ENCODE measurements at places on chromosomes 7 and 10. TPM values are rescaled to one million over a fixed set of nuclear protein-coding genes. Genes with fewer than 3 reads are reported as not detected.

DNA sequence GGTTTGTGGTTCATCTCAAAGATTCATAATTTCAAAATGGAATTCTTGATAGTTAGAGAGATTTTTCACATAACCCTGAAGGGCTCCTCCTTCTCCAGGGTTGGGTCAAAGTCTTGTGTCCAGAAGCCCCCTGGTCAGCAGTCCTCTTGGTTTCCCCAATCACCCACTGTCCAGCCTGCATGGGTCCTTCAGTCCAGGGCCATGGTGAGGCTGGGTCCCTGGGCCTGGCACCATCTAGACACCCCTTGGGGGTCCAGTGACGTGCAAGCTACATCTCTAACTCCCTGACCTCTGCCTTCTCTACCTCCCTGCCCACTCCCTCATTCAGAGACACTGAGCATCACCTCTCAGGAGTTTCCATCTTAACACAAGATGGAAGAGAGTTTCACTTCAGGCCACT, 26.1 kb downstream of the ANXA8 start:
- peaks cover 36% of the 10 kb centered on the region for H3K4me1 ChIP-seq
- H3K36me3 ChIP-seq: no peaks in the 10 kb centered on the region
- no peak overlapping the region for H3K4me3 ChIP-seq
- H3K27me3 ChIP-seq: no peaks in the 10 kb centered on the region

- no peaks in the 10 kb centered on the region for H3K36me3 ChIP-seq
- DNase-seq: no peak
- H3K4me3 ChIP-seq: no peak overlapping the region
- H3K27me3 ChIP-seq: no peaks in the 10 kb centered on the region
- peaks cover 7% of the 10 kb centered on the region for H3K4me1 ChIP-seq
Observed at GRCh38 chr10:88960802-88961201, 8.2 kb upstream of the ACTA2 start.

DNA sequence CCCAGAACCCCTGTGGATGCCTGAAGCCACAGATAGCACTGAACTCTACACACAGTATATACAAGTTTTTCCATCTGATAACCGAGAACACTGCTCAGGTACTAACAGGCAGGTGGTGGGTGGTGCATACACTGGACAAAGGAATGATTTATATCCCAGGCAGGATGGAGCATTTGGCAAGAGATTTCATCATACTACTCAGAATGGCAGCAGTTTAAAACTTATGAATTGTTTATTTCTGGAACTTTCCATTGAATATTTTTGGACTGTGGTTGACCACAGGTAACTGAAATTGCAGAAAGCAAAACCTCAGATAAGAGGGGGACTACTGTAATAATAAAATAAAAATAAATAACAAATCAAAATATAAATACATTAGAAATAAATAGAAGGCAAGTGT, 10.9 kb upstream of the KCNMA1 start:
- no peaks in the 10 kb centered on the region for H3K4me1 ChIP-seq
- H3K27ac ChIP-seq: no peak overlapping the region
- no peaks in the 10 kb centered on the region for H3K27me3 ChIP-seq
- no peak overlapping the region for H3K4me3 ChIP-seq
- peak; percentile 30 for DNase-seq
- no peaks in the 10 kb centered on the region for H3K36me3 ChIP-seq

GRCh38 chr7:77238703-77239136, 39.1 kb upstream of the FGL2 start:
- no peak overlapping the region for H3K4me3 ChIP-seq
- no peaks in the 10 kb centered on the region for H3K4me1 ChIP-seq
- H3K27ac ChIP-seq: no peak overlapping the region
- H3K36me3 ChIP-seq: no peaks in the 10 kb centered on the region
- no peak for DNase-seq
- no peaks in the 10 kb centered on the region for H3K27me3 ChIP-seq

DNA sequence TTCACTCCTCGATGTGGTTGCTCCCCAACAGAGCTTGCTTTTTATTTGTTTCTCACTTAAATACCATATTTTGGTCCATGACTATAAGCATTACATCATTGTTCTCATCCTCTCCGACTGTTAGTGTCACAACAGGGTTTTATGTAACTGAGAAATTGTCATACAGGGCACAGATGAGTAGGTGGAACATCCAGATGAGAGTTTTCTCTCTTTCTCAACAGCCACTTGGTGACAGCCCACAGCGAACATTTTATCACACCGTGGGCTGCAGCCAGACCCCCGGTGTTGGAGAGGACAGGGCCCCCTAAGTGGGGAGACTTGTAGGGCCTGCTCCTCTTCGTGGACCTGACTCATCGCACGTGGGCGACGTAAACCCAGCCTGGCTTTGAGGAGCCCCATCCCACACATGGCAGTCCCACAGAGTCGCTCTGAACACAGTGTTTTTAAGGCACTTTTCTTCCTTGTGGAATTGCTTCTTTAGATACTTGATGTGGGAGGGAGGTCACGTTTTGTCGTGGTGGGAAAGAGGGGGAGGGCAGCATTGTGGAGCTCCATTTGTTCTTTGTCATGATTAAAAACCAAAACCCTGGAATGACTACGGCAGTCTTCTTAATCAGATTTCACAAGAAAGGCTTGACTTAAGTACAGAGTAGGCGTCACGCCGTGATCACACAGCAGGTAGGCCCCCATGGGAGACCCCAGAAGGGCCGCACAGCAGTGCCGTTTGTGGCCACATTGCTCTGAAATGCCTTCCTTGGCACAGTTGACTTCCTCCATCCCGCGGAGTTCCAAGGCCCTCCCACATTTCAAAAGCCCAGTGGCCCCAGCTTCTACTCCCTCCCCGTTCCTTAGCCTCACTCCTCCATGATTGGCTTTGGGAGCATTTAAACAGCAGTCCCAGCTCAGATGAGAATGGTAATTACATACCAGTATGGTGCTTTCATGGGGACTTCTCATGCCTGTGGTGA, 220.6 kb downstream of the CCDC3 start:
- no peaks in the 10 kb centered on the region for H3K36me3 ChIP-seq
- H3K27me3 ChIP-seq: no peaks in the 10 kb centered on the region
- no peak for DNase-seq
- no peak overlapping the region for H3K27ac ChIP-seq
- peaks cover 8% of the 10 kb centered on the region for H3K4me1 ChIP-seq
- H3K4me3 ChIP-seq: no peak overlapping the region

- H3K27me3 ChIP-seq: peaks cover 20% of the 10 kb centered on the region
- no peak for DNase-seq
- H3K27ac ChIP-seq: no peak overlapping the region
- H3K4me3 ChIP-seq: no peak overlapping the region
Observed at GRCh38 chr10:97914171-97914836, 64.7 kb downstream of the GOLGA7B start.

GRCh38 chr7:92034116-92034515, 93.5 kb downstream of the AKAP9 start:
- no peak overlapping the region for H3K27ac ChIP-seq
- H3K4me1 ChIP-seq: no peaks in the 10 kb centered on the region
- no peaks in the 10 kb centered on the region for H3K36me3 ChIP-seq
- H3K27me3 ChIP-seq: no peaks in the 10 kb centered on the region
- no peak overlapping the region for H3K4me3 ChIP-seq
- no peak for DNase-seq

- H3K36me3 ChIP-seq: no peaks in the 10 kb centered on the region
- H3K27me3 ChIP-seq: no peaks in the 10 kb centered on the region
- H3K27ac ChIP-seq: peak overlapping the region; percentile 6
- no peak overlapping the region for H3K4me3 ChIP-seq
- H3K4me1 ChIP-seq: peaks cover 8% of the 10 kb centered on the region
- no peak for DNase-seq
Observed at GRCh38 chr10:91034042-91034441, 113.2 kb upstream of the ANKRD1 start.

Gene PILRA
- total RNA-seq: 2.2 TPM

Gene SEMA3E
- total RNA-seq: 14.0 TPM

GRCh38 chr7:132463922-132464321, 112.3 kb downstream of the PLXNA4 start:
- no peaks in the 10 kb centered on the region for H3K36me3 ChIP-seq
- no peak for DNase-seq
- H3K27me3 ChIP-seq: no peaks in the 10 kb centered on the region
- H3K27ac ChIP-seq: no peak overlapping the region
- H3K4me3 ChIP-seq: no peak overlapping the region

DNA sequence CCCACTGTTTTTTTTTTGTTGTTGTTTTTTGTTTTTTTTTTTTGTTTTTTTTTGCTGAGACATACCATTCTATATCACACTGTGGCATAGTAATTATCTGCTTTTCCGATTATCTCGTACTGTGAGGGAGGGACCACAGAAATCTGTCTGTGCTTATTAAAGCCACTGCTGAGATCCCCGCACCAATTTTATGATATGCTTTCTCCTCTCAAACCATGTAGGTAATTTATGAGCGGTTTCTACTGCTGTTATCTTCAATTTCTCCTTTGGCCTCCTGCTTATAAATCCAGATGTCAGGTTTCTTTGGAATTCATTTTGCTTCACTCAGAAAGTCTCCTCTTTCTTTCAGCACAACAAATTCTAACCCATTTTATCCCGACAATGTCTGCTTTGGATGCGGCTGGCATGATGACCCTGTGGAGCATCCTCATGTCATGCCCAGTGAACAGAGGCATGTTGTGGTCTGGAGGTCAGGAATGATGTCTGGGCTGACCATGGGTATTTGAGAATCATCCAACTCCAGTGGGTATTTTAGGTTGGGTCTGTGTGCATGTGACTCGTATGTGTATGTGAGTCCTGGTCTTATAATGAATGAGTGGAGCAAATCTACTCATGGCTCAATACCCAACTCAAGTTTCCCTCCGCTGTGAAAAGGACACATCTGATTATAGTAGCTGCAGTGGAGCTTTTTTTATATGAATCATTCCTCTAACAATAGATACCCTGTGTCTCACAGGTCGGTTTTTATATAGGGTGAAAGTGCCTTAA, 213.4 kb downstream of the GALNT17 start:
- H3K36me3 ChIP-seq: no peaks in the 10 kb centered on the region
- peaks cover 13% of the 10 kb centered on the region for H3K4me1 ChIP-seq
- H3K27me3 ChIP-seq: no peaks in the 10 kb centered on the region

Gene TMEM270
- 1.1 TPM for total RNA-seq

DNA sequence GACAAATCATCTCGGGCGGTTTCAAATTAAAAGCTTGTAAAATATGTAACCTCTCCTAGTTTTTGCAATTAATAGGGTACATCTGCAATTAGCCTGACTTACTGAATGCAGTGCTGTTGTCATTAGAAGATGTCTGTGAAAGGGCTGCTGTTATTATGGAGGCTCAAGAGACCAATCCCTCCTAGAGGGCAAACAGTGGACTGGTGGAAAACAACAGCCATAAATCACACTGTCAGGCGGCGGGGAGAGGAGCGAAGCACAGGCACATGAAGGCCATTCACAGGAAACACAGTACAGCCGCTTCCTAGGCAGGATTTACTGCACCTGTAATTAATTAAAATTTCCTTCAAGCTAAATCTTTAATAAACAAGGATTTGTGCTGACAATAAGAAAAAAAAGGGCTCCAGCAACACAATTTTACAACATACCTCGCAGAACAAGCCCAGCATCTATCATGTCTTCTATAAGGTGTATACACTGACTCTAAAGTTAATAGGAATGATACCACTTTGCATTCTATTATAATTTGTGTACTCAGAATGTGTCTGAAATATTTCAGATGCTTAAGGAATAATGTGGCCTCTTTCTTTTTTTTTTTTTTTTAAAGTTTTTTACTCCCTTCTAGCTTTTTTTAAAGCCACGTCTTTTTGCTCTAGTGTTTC, 50.7 kb downstream of the ERCC6 start:
- no peak overlapping the region for H3K27ac ChIP-seq
- peak; percentile 58 for DNase-seq
- no peaks in the 10 kb centered on the region for H3K4me1 ChIP-seq
- H3K36me3 ChIP-seq: no peaks in the 10 kb centered on the region

Gene CYP3A7
- 803 TPM for total RNA-seq

DNA sequence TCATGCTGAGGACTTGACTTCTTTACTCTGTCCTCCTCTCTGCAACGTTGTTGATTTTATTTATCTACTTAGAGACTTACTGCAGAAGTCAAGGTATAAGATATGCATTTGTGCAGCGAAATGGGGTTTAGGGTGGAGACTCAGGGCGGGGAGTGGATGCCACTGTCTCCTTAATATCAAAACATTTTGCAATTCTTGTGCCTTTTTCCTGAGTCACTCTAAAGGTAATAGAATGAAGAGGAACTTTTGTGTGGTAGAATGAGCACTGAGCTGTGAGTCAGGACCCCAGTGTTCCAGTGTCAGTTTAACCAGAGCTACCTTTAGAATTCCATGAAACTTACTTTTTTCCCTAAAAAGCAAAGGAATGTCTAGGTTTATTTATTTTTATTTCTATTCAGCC, 78.2 kb downstream of the VTI1A start:
- no peak overlapping the region for H3K4me3 ChIP-seq
- no peak for DNase-seq
- H3K27me3 ChIP-seq: no peaks in the 10 kb centered on the region
- H3K27ac ChIP-seq: no peak overlapping the region

DNA sequence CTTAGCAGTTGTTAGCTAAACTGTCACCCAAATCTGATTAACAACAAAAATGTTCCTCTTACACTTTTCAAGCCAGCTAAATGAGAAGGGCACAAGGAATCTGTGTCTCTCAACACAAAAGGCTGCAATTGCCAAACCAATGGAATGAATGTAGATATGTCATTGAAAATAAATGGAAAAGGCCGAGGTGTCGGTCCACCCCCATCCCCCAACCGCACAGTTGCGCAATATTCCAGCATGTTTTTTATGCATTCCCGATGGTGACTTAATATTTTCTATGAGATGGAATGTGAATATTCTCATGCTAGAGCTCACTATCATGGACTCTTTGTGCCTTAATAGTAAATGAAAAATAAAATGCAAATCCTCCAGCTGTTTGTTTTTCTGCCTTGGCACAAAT, 181.6 kb upstream of the LRGUK start:
- H3K4me3 ChIP-seq: no peak overlapping the region
- no peak for DNase-seq
- H3K4me1 ChIP-seq: no peaks in the 10 kb centered on the region
- no peak overlapping the region for H3K27ac ChIP-seq
- no peaks in the 10 kb centered on the region for H3K36me3 ChIP-seq

DNA sequence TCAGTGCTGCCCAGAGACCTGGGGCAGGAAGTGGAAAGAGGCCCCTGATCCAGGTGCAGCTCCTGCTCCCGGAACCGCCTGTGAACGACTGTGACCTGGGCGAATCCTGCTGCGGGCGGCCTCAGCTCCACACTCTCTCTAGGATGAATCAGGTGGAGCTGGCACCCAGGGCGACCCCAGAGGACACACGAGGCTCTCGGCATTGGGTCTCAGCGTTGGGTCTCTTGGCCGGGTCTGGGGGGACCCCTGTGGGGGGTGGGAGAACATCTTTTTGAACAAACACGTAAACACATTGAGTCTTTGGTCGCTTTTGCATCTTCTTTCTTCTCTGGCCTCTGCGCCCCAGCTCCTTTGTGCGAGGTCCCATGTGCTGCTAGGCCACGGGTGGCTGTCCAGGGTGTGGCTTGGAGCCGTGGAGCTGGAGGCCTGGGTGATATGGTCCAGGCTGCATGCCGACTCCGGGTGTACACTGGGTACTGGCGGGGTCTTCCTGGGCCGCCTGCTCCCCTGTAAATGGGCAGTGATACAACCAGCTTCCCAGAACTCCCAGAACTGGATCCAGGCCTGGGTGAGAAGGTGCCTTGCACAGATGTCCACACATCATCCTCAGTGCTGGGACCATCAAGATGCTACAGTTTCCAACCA, 435.8 kb downstream of the DNAJB6 start:
- H3K36me3 ChIP-seq: no peaks in the 10 kb centered on the region
- no peak overlapping the region for H3K27ac ChIP-seq
- H3K4me1 ChIP-seq: no peaks in the 10 kb centered on the region
- H3K4me3 ChIP-seq: no peak overlapping the region
- peaks cover 4% of the 10 kb centered on the region for H3K27me3 ChIP-seq

Gene CCZ1B
- total RNA-seq: 25.0 TPM
